ENCODE measurements at places on chromosomes 1 and 21. TPM values are rescaled to one million over a fixed set of nuclear protein-coding genes. Genes with fewer than 3 reads are reported as not detected.

DNA sequence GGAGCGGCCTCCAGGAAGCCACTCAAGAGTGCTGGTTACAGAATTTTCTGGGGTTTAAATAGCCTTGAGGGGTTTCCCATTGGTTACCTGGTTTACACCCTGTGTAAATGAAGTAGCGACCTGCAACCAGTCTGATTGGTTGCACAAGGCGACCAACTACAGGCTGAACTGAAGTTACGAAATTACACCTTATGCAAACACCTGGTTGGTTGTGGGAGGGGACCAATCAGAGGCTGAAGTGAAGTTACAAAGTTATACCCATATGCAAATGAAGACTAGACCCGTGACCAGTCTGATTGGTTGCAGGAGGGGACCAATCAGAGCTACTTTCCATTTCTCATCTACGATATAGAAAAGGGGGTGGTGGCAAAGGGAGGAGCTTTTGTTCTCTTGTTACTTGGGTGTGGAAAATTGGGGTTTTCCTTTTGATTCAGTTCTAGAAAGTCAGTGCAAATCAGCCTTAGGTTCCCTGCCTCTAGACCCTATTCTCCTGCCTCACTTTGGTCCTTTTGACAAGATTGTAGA, 22.2 kb upstream of the C1orf174 start:
- no peak for DNase-seq

- no peak for DNase-seq
These were observed 6.9 kb upstream of the SRP9 start for GRCh38 chr1:225770561-225771248.

GRCh38 chr21:36980280-36981048, 14.0 kb upstream of the HLCS start:
- peak; percentile 39 for DNase-seq

- no peak for DNase-seq
These were observed 38.5 kb upstream of the DENND1B start for GRCh38 chr1:197813741-197814140.

GRCh38 chr1:67645495-67646144, 39.4 kb upstream of the GADD45A start:
- DNase-seq = no peak

GRCh38 chr1:210232511-210233215, at the start of gene SERTAD4:
TSS of gene SERTAD4 (plus strand) at chr1:210232796. CDS start at chr1:210237961, 5,165 bp downstream.
- DNase-seq = peak; percentile 13

DNA sequence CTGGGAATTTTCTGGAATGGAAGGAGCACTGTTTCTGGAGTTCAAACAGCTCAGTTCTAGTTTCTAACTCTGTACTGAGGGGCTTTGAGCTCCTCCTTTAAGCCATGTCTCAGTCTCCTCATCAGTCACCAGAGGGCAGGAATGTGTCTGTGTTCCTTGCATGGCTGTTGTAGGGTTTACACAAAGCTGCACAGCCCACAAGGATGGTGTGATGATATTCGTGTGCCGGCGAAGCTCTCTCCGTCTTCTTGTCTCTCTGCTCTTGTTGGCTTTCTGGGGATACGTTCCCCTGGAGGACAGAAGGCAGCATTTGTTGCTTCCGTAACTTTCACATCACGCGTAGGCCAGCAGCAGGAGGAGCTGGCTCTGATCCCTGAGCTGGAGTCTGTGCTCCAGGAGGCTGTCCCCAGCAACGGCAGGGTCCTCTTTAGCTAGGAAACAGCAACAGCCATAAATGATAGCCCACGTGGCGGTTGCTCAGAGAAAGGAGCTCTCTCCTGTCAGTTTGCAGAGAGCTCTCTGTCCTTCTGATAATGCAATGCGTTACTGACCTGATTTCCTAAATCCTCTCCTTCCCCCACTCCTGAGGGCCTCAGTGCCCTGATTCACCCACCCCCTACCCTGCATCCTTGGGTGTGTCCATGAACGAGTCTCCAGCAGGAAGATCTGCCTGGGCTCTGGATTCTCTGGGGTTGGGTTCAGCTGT, 189.2 kb upstream of the VAMP3 start:
- no peak for DNase-seq

GRCh38 chr1:119739150-119739549, 27.4 kb downstream of the PHGDH start:
- DNase-seq = no peak

GRCh38 chr1:7783178-7783711, 846 bp upstream of the PER3 start:
- DNase-seq = peak; percentile 67

- no peak for DNase-seq
These were observed 663 bp upstream of the GBP6 start for GRCh38 chr1:89363196-89363595.

DNA sequence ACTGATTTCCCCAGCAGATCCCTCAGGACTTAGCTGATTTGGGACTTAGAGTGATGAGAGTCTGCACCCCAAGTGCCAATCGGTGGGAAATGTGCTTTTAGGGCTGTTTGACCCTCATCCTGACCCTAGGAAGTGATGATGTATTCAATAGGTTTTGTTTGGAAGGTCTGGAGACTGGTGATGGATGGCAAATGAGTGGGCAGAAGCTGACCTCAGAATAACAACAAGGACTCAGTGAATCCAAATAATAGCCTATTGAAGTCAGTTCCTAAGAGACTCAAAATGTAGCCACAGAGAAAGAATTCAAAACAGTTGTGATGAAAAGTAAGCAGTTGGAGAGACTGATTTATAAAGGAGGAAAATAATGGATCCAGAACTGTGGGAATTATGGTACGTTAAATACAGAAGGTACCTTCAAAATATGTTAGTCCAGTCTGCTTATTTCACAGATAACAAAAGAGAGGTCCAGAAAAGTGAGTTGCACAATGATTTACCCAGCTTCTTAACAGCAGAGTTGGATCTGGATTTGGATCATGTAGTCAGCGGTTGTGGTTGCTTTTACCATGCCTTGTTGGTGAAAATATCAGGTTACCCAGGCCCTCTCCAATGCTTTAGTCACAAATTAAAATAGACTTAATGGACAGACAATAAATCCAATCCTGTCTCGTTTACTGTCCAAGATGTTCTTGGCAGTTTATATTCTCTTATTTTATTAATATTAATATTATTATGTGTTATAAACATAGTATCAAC, 123.0 kb upstream of the PTBP2 start:
- peak; percentile 89 for DNase-seq

DNA sequence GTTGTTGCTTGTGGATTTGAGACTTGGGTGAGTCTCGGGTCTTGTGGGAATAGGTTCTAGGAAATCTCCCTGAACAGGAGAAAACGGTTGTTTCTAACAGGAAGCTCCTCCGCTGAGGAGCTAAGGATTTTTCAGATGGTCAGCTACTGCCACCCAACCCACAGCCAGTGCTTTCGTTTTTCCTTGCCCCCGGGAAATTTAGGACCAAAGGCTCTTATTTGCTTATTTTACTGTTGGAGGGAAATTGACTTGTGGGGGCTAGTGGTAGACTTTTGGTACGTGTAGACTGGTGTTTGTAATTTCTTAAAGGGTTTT, 792 bp downstream of the SNX7 start:
- DNase-seq = no peak

GRCh38 chr1:45340816-45341466, 701 bp upstream of the MUTYH start:
- peak; percentile 27 for DNase-seq

DNA sequence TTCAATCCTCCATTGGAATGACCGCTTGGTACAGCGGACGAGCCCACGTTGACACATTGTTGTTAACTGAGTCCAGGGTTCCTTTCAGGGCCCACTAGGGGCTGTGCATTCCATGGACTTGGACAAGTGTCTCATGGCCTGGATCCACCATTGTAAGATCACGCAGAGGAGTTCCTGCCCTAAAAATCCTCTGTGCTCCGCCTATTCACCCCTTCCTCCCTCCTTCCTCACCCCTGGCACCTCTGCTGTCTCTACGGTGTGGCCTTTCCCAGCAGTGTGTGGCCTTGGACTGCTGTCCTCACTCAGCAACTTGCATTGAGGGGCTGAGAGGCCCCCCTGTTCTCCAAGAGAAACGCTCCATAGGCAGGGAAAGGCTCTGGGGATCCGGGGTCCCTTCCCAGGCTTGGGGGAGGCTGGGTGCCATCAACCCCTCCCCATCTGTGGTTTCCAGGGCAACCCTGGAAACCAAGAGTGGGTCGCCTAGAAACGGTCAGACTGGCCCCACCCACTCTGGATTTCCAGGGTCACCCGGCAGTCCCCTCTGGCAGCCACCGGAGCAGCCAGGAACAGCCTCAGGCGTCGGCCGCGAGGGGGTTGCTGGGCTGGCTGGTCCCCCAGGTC, 50.9 kb downstream of the MEGF6 start:
- DNase-seq = no peak

Gene NPPA
- total RNA-seq = 0.47 TPM

Gene SPATA45
- total RNA-seq = not detected

- no peak for DNase-seq
These were observed 86.7 kb downstream of the GALNT2 start for GRCh38 chr1:230153641-230154296.

GRCh38 chr1:8061210-8061609, 35.1 kb upstream of the ERRFI1 start:
- DNase-seq = peak; percentile 91

DNA sequence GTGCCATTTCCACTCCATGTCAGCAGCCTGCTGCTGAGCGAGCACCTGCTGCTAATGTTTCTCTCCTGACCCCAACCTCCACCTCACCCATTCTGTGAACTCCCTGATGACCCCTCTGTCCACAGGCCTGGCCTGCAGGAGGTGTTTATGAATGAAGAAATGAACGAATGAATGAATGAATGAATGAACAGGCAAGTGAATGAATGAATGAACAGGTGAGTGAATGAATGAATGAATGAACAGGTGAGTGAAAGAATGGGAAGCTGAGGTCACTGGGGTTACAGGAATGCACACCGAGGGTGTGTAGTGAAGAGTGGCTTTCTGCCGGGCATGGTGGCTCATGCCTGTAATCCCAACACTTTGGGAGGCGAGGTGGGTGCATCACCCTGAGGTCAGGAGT, 173.4 kb downstream of the IGSF21 start:
- no peak for DNase-seq

DNA sequence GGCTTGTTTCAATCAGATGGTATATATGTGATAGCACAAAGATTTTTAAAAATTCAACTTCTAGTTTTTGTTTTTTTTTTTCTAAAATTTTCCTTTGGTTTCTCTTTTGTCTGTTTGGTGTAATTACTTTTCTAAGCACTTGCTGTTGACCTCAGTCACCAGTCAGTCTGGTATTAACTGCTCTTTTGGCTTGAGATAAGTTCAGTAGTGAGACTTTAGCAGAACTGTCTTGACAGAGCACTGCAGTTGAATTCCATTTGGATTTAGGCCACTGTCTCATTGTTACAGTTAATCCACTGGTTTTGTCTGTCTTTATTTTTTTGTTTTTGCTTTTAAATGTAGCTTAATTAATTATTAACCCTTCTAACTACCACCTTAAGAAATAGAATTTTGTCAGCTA, 36.2 kb downstream of the OSBPL9 start:
- DNase-seq = no peak

GRCh38 chr1:31739346-31739745, 24.8 kb downstream of the ADGRB2 start:
- no peak for DNase-seq

GRCh38 chr1:198657550-198658064, 18.8 kb downstream of the PTPRC start:
- peak; percentile 69 for DNase-seq

DNA sequence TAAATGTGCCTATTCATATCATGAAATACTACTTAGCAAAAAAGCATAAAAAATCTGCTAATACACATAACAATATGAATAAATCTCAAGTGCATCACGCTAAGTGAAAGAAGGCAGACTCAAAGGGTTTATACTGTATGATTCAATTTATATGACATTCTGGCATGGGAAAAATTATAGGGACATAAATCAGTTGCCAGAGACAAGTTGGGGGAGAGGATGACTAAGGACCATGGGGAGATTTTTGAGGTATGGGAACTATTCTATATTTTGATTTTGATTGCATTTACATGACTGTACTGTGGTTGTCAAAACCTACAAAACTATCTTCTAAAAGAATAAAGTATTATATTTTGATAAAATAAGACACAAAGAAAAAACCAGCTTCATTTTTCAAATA, 650.3 kb upstream of the NR5A2 start:
- no peak for DNase-seq

Gene PLPP3
- 27.5 TPM for total RNA-seq

GRCh38 chr1:56931211-56931610, 34.6 kb downstream of the C8B start:
- DNase-seq = no peak

DNA sequence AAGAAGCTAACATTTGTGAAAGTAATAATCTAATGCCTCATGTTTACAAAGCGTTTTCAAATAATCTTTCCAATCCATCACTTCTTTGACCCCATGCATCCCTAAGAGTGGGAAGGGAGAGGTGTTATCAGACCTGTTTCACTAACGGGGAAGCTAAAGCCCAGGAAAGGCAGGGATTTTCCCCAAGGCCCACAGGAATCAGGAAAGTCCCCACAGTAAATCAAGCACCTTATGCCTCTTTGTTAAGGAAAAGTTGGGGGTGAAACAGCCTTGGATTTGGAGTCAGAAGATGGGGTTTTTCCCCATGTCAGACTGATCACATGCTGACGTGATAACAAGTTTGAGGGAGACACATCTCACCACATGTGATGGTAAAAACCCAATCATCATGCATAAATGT, 20.0 kb upstream of the ANGPTL7 start:
- no peak for DNase-seq

Gene CASZ1
- total RNA-seq = 20.8 TPM

DNA sequence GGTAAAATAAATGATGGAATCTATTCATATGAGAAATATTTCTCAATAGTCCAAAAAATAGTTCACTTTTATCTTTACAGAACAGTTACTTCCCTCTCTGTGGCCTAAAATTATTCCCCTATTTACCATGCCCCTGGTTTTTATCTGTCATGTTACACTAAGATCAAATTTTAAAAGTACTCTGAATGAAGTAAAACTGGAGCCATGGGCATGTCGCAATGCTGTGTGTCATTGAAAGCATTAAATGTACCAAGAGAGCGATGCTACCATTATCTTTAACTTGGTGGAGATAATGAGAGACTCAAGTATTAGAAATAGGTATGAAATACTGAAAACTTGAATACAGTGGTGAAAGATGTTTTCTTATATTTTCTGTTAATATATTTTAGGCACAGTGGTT, 146.2 kb downstream of the KCNT2 start:
- no peak for DNase-seq

GRCh38 chr1:199758626-199759255, 268.8 kb upstream of the NR5A2 start:
- no peak for DNase-seq

DNA sequence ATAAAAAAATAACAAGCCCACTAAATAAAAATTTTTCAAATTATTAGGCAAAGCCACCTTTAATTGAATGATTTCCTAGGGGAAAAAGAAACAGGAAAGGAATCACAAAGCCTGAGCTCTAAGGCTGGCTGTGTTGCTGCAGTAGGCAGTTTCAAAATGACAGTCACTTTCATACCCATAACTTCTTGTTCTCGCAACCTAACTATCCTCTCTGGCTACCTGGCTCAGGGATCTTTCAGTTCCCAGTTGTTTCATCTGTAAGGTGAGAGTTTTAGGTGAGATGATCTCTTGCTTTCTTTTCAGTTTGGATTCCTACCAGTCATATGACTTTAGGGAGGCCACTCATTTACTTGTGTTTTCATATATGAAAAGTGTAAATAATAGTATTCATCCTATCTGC, 226.1 kb downstream of the ASTN1 start:
- DNase-seq = no peak

GRCh38 chr1:117059334-117059677, 820 bp upstream of the TTF2 start:
- peak; percentile 11 for DNase-seq

GRCh38 chr1:163083690-163084089, 14.5 kb downstream of the RGS4 start:
- DNase-seq = no peak

Data from myocyte (in vitro differentiated cells).